ENCODE measurements at places on chromosomes 12 and 14. TPM values are rescaled to one million over a fixed set of nuclear protein-coding genes. Genes with fewer than 3 reads are reported as not detected.

- H3K36me3 ChIP-seq = no peaks in the 10 kb centered on the region
- H3K4me3 ChIP-seq = no peak overlapping the region
- H3K27me3 ChIP-seq = no peaks in the 10 kb centered on the region
Observed at GRCh38 chr12:50243507-50243906, 39.8 kb downstream of the LIMA1 start.

DNA sequence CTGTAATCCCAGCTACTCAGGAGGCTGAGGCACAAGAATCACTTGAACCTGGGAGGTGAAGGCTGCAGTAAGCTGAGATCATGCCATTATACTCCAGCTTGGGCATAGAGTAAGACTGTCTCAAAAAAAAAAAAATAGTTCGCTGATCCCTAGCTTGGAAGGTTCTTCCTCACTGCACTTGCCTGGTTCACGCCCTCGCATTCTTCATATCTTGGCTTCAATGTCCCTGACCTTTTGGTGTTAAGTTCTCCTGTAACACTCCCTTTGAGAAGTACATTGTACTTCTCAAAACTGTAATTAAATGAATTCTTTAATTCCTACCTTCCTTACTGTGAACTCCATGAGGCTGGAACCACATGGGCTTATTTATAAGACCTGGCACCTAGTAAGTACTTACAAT, 16.5 kb upstream of the TPCN1 start:
- H3K27ac ChIP-seq = no peak overlapping the region
- H3K4me1 ChIP-seq = no peaks in the 10 kb centered on the region
- no peak for DNase-seq

CACNA1C gene
- total RNA-seq = 3.8 TPM

AMN gene
- total RNA-seq = 169 TPM

PROX2 gene
- total RNA-seq = not detected

- no peak for DNase-seq
- H3K36me3 ChIP-seq = no peaks in the 10 kb centered on the region
- no peaks in the 10 kb centered on the region for H3K27me3 ChIP-seq
- H3K4me1 ChIP-seq = no peaks in the 10 kb centered on the region
- H3K27ac ChIP-seq = no peak overlapping the region
- H3K4me3 ChIP-seq = no peak overlapping the region
Observed at GRCh38 chr12:90410962-90411361, 544.0 kb downstream of the CCER1 start.

DNA sequence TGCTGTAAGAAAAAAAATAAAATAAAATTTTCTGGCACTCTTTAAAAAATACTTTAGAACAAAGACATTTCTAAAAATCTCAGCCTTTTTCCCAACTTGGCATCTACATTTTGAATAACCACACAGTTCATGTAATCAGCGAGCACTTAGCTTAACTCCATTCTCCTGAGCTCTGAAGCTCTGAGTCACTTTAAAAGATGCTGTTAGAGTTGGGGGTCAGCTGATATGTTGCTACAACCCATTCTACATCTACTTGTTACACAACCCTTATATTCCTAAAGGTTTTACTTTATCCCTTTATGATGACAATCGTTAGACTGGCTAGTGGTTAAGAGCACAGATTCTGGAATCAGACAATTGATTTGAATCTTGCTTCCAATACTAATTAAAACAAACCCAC, 48.3 kb downstream of the SLC41A2 start:
- no peak for DNase-seq
- no peaks in the 10 kb centered on the region for H3K36me3 ChIP-seq
- no peaks in the 10 kb centered on the region for H3K27me3 ChIP-seq
- no peak overlapping the region for H3K4me3 ChIP-seq

Measured in hepatocyte (in vitro differentiated cells).